H9 (cell line): ENCODE measurements at places on chromosomes 16 and 17. TPM values are rescaled to one million over a fixed set of nuclear protein-coding genes. Genes with fewer than 3 reads are reported as not detected.

The ERCC4 gene
- 11.7 and 15.6 TPM in 2 replicates for total RNA-seq

The PMFBP1 gene
- 1.6 and 2.7 TPM in 2 replicates for total RNA-seq

The RHBDF1 gene
- 34.6 and 35.7 TPM in 2 replicates for total RNA-seq

The EEF2K gene
- total RNA-seq, result 19.6 and 20.7 TPM in 2 replicates

The COQ9 gene
- total RNA-seq, result 31.7 and 32.9 TPM in 2 replicates

The KRTAP17-1 gene
- not detected in 2 replicates for total RNA-seq

GRCh38 chr17:79814127-79814973 is 17.5 kb upstream of the CBX8 start:
- H3K36me3 ChIP-seq, result no peaks in the 10 kb centered on the region; the same call in 2 of the 3 replicates
- H3K27me3 ChIP-seq, result peaks cover 80% of the 10 kb centered on the region
- peak; percentile 76 for DNase-seq
- no peak overlapping the region for H3K27ac ChIP-seq

DNA sequence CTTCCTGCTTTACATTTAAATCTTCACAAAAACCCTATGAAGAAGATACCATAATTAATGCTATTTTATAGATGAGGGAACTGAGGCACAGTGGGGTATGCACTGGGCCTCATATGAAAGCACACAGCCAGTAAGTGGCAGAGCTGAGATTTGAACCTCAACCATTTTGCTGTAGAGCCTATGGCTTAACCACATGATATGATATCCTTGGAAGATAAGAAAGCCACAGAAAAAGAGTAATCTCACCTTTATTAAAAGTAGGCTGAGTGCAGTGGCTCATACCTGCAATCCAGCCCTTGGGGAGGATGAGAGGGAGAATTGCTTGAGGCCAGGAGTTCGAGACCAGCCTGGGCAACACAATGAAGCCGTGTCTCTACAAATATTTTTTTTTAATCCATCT is 15.0 kb upstream of the TOB1 start:
- no peak overlapping the region for H3K27ac ChIP-seq
- no peaks in the 10 kb centered on the region; the same call in 2 of the 3 replicates for H3K36me3 ChIP-seq
- H3K4me1 ChIP-seq, result no peaks in the 10 kb centered on the region
- H3K27me3 ChIP-seq, result no peaks in the 10 kb centered on the region
- no peak overlapping the region for H3K4me3 ChIP-seq

DNA sequence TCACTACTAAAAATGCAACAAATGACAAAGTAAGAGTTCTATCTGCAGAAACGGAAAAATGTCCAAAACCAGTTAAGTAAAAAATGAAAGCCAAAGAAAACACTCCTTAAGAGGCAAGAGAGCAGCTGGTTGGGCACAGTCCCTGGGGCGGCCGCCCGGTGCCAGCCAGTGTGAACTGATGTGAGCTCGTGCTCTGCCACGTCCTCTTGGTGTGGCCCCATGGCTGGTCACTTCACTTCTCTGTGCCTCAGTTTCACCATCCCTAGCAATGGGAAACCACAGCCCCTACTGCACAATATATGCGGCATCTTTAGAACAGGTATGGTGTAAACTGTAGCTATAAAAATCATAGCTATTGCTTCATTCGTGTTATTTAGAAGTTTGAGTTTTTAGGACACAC is 21.2 kb downstream of the USP36 start:
- H3K36me3 ChIP-seq, result peaks cover 89% of the 10 kb centered on the region
- no peak for DNase-seq
- H3K4me3 ChIP-seq, result no peak overlapping the region
- no peaks in the 10 kb centered on the region for H3K4me1 ChIP-seq

- no peaks in the 10 kb centered on the region for H3K27me3 ChIP-seq
- H3K4me3 ChIP-seq, result peak overlapping the region; percentile 83
- no peaks in the 10 kb centered on the region; the same call in 1 of the 2 replicates for H3K4me1 ChIP-seq
- no peaks in the 10 kb centered on the region; the same call in 2 of the 3 replicates for H3K36me3 ChIP-seq
Measured at GRCh38 chr16:383326-384051, 1.7 kb upstream of the PGAP6 start.

GRCh38 chr17:81032641-81033480 is 2.1 kb upstream of the BAIAP2 start:
- no peaks in the 10 kb centered on the region; the same call in 2 of the 3 replicates for H3K36me3 ChIP-seq
- H3K27me3 ChIP-seq, result peaks cover 2% of the 10 kb centered on the region; the same call in 1 of the 2 replicates
- no peak overlapping the region for H3K27ac ChIP-seq
- peaks cover 4% of the 10 kb centered on the region; the same call in 1 of the 2 replicates for H3K4me1 ChIP-seq

DNA sequence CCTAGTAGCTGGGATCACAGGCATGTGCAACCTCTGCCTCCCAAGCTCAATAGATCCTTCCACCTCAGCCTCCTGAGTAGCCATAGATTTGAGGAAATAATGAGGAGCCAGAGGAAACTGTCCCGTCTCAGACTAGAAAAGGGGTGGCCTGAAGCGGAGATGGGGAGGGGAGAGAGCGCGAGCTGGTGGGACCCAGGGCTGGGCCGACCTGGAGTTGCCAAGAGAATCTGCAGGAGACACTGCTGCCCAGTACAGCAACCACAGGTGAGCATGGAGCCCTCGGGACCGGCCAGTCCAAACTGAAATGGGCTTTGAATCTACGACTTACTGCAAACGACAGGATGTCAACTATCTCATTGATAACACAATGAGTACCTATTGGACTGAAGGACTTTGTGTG is 24.3 kb downstream of the CD300A start:
- DNase-seq, result peak; percentile 24
- no peak overlapping the region for H3K27ac ChIP-seq
- H3K36me3 ChIP-seq, result peaks cover 9% of the 10 kb centered on the region

- H3K27me3 ChIP-seq, result no peaks in the 10 kb centered on the region
- no peak overlapping the region for H3K4me3 ChIP-seq
- H3K27ac ChIP-seq, result no peak overlapping the region
- H3K36me3 ChIP-seq, result no peaks in the 10 kb centered on the region
Measured at GRCh38 chr17:45403906-45404490, 28.7 kb downstream of the ARHGAP27 start.

DNA sequence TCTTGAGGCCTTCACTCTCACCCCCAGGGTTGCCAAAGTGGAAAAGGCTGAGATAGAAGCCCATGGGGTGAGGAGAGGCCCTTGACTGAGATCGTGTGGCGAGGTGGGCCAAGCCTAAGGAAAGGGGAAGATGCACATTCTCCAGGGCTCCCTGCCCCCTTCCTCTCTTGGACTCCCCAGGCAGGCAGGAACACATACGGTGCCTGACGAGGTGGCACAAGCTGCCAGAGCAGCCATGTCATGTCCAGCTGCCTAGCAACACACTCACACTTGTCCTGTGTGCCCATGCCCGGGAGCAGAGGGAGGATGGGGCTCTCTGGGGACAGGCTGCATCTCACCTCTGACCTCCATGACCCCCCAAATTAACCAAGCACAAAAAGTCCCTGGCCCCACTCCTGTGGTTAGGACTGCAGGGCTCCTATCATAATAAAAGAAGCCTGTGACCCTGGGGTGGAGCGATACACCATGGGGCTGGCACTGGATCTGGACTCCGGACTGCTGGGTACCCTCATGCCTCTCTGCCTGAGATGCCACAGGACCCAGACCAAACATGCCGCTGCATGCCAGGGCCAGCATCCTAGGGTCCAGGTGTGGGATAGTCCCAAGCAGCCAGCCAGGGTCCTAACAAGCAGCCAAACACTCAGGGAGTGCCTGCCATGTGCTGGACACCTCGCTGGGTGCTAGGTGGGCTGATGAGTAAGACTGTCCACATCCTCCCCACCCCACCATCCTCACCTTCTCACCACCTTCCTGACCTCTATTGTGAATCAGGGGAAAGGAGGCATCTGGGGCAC is 2.6 kb downstream of the GIT1 start:
- no peak overlapping the region for H3K27ac ChIP-seq
- H3K27me3 ChIP-seq, result no peaks in the 10 kb centered on the region
- peaks cover 15% of the 10 kb centered on the region; the same call in 1 of the 2 replicates for H3K4me1 ChIP-seq
- H3K4me3 ChIP-seq, result no peak overlapping the region
- no peak for DNase-seq

DNA sequence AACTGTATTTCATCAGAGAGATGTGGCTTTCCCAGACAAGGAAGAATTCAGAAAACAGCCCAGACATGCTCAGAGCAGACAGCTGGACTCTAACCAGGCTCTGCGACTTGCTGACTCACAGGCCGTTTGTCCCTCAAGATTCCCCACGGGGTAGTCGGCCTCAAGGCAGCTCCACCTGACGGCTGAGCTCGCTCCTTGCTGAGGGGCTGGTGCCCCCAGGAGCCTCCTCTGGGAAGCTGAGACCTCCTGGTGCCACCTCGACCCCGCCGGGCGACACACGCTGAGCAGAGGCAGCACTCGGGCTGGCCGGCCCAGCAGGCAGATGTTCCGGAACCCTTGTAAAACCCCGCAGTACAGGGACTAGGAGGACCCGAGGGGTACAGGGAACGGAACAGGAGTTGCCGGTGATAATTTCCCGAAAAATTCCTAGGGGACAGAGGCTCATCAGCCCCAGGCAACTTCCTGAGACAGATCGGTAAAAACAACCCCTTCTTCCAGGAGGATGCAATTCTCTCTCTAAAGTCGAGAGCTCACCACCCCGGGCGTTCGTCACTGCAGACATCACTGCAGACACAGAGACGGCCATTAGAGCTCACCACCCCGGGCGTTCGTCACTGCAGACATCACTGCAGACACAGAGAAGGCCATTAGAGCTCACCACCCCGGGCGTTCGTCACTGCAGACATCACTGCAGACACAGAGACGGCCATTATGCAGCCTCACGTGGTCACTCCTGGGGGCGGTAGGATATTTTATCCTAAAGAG is 19.9 kb downstream of the RPH3AL start:
- DNase-seq, result peak; percentile 36
- no peak overlapping the region; the same call in 2 of the 3 replicates for H3K4me3 ChIP-seq

- no peaks in the 10 kb centered on the region for H3K27me3 ChIP-seq
- DNase-seq, result no peak
- H3K4me3 ChIP-seq, result no peak overlapping the region
- no peaks in the 10 kb centered on the region for H3K36me3 ChIP-seq
- no peak overlapping the region for H3K27ac ChIP-seq
- peaks cover 2% of the 10 kb centered on the region; the same call in 1 of the 2 replicates for H3K4me1 ChIP-seq
Measured at GRCh38 chr17:76645481-76645880, 1.9 kb upstream of the ST6GALNAC1 start.

- H3K4me1 ChIP-seq, result peaks cover 3% of the 10 kb centered on the region; the same call in 1 of the 2 replicates
- H3K4me3 ChIP-seq, result no peak overlapping the region
- H3K27ac ChIP-seq, result no peak overlapping the region
- peak; percentile 69 for DNase-seq
- no peaks in the 10 kb centered on the region for H3K27me3 ChIP-seq
Measured at GRCh38 chr17:35870906-35871819, 2.5 kb upstream of the HEATR9 start.

DNA sequence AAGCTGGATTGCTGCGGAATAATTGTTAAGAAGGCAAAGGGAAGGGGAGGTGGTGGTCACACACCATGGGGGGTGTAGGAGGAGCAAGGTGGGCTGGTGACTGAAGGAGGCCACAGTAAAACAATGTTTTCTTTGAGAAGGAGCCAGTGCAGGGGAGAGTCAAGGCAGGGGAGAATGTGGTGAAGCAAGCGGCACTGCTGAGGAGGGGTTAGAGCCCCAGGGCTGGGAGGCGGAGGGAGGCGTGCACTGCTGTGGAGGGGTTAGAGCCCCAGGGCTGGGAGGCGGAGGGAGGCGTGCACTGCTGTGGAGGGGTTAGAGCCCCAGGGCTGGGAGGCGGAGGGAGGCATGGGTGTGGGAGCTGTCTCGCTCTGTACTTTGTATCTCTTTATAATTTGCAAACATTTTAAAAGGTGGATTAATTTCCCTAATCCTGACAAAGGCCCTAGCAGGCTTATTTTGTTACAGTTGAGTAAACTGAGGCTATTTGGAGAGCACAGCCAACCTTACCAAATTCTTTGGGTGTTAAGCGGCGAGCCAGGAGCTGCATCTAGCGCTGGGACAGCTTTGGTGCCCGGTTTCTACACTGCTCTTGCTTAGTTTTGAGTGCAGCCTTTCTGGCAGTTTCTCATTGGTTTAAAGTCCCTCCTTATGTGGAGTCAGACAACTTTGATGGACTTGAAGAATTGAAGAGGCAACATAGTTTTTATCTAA is 20.9 kb downstream of the RPTOR start:
- peaks cover 35% of the 10 kb centered on the region for H3K27me3 ChIP-seq
- H3K4me3 ChIP-seq, result no peak overlapping the region
- H3K4me1 ChIP-seq, result no peaks in the 10 kb centered on the region
- DNase-seq, result no peak

DNA sequence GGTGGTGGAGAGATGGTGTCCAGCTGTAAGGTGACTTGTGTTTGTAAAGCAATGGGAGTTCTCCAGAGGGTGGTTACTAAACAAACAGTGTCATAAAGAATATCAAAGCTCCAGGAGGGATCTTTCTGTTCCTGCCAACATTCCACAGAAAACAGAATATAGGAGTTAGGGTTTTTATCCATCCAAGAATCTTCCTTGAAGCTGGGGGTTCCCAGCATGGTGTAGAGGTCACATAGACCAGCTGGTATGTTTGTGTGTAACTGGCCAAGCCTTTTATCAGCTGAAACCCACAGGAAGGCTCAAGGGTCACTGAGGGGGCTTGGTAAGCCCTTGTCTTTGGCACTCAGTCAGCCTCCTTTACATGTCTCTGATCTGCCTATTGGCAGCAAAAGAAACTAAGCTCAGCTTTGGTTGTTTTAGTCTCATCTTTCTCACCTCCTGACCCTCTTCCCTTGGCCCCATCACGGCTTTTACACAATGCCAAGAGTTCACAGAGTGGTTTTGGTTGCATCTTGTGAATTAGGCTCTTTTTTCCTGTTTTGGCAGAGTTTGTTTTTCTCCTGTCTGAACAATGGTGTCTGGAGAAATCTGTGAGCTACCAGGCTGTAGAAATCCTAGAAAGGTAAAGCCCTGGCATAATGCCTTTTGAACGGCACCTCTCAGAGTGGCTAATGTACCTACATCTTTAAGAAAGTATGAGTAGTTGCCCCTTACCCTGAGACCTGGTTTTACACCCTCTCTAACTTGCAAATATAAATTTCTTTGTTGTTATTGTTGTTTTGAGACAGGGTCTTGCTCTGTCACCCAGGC is 4.6 kb downstream of the CNTD1 start:
- no peak overlapping the region for H3K27ac ChIP-seq
- H3K4me1 ChIP-seq, result no peaks in the 10 kb centered on the region
- DNase-seq, result no peak
- peaks cover 5% of the 10 kb centered on the region for H3K36me3 ChIP-seq
- no peaks in the 10 kb centered on the region for H3K27me3 ChIP-seq
